Activated T-helper 1 cell treated with anti-CD3 and anti-CD28 coated beads, Interleukin-12 subunit alpha, Interleukin-12 subunit beta, Interleukin-2, Interleukin-4 antibody, amounts not matched to agents 30 ng/mL and 10 ng/mL and 1 ng/mL, durations not matched to agents 14 hours and 24 hours and 36 hours (primary cell): ENCODE measurements at places on chromosomes 2 and 18. TPM values are rescaled to one million over a fixed set of nuclear protein-coding genes. Genes with fewer than 3 reads are reported as not detected.

Gene INPP5D
- 60.9 and 61.2 TPM in 2 replicates for total RNA-seq

Gene LOXHD1
- total RNA-seq: not detected in 2 replicates

Gene EIF4E2
- 94.3 and 96.2 TPM in 2 replicates for total RNA-seq

Gene RNU2-63P
- total RNA-seq: 28.5 and 32.9 TPM in 2 replicates

DNA sequence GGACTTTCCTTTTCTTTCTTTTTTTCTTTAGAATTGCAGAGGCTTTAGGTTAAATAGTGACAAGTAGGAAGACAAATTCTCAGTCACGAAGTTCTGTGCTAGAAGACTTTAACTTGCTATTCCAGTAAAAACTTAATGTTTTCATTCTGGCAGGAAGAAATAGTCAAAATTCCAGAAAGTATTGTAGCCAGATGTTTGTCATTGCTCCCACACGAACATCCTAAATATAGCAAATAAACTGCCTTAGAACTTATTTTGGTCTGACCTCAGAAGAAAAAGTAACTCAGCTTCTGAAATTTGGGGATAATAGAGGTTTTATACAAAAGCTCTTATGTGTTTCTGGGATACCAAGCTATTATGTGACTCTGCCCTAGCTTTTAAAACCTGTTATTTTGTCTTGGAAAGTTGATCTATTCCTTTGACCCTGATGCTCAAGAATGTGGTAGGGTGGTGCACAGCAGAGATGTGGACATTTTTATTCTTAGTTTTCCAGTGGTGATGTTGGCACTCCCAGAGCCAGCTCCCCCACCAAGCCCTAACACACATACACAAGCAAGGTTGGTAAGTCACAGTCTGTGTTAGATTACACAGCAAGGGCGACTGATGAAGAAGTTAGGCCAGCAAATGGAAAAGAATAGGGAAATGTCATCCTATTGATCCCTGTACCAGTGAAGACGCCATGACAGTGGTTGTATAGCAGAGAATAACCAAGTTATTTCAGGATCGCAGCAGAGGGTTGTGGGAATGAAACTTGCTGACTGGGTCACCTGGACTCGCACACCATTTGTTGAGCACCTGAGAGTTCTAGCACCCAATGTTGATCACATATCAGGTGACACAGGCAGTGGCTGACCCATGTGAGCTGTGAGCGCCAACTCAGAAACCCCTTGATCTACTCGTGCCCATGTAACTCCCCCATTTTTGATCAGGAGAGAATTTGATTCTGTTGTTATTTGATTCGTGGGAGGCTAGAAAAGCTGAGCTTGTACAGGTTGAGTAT lies 23.7 kb downstream of the FARP2 start:
- no peaks in the 10 kb centered on the region for H3K27me3 ChIP-seq
- no peak for DNase-seq
- peaks cover 11% of the 10 kb centered on the region for H3K4me1 ChIP-seq
- H3K27ac ChIP-seq: no peak overlapping the region

- H3K4me1 ChIP-seq: no peaks in the 10 kb centered on the region
- no peak overlapping the region for H3K27ac ChIP-seq
- no peak for DNase-seq
- H3K27me3 ChIP-seq: no peaks in the 10 kb centered on the region
- no peaks in the 10 kb centered on the region for H3K36me3 ChIP-seq
- no peak overlapping the region for H3K4me3 ChIP-seq
These were observed 246.7 kb upstream of the EPHA4 start for GRCh38 chr2:221818616-221819320.

- peak overlapping the region; percentile 0 for H3K27ac ChIP-seq
- H3K4me3 ChIP-seq: no peak overlapping the region
- no peaks in the 10 kb centered on the region for H3K27me3 ChIP-seq
- DNase-seq: no peak
- H3K36me3 ChIP-seq: peaks cover 1% of the 10 kb centered on the region
These were observed 6.8 kb upstream of the GALM start for GRCh38 chr2:38659115-38659514.

- no peaks in the 10 kb centered on the region for H3K36me3 ChIP-seq
- H3K4me3 ChIP-seq: no peak overlapping the region
- no peaks in the 10 kb centered on the region for H3K4me1 ChIP-seq
- H3K27me3 ChIP-seq: no peaks in the 10 kb centered on the region
- DNase-seq: no peak
- H3K27ac ChIP-seq: no peak overlapping the region
These were observed 154.9 kb upstream of the KYNU start for GRCh38 chr2:142722569-142722968.

- H3K4me3 ChIP-seq: no peak overlapping the region
- no peaks in the 10 kb centered on the region for H3K36me3 ChIP-seq
- H3K4me1 ChIP-seq: peaks cover 16% of the 10 kb centered on the region
- H3K27ac ChIP-seq: no peak overlapping the region
- DNase-seq: no peak
These were observed 95.4 kb downstream of the RTN4 start for GRCh38 chr2:54954705-54955357.

DNA sequence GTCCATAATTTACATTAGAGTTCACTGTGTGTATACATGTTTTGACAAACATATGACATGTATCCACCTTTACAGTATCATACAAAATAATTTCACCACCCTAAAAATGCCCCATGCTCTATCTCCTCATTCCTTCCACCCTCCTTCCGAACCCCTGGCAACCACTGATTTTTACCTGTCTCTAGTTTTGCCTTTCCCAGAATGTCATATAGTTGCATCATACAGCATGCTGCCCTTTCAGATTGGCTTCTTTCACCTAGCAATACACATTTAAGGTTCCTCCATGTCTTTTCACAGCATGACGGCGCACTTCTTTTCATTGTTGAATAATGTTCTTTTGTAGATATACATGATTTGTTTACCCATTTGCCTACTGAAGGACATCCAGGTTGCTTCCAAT lies 10.4 kb downstream of the LRPPRC start:
- H3K27ac ChIP-seq: peak overlapping the region; percentile 3
- no peak for DNase-seq
- no peaks in the 10 kb centered on the region for H3K27me3 ChIP-seq
- peaks cover 37% of the 10 kb centered on the region for H3K36me3 ChIP-seq
- no peak overlapping the region for H3K4me3 ChIP-seq

DNA sequence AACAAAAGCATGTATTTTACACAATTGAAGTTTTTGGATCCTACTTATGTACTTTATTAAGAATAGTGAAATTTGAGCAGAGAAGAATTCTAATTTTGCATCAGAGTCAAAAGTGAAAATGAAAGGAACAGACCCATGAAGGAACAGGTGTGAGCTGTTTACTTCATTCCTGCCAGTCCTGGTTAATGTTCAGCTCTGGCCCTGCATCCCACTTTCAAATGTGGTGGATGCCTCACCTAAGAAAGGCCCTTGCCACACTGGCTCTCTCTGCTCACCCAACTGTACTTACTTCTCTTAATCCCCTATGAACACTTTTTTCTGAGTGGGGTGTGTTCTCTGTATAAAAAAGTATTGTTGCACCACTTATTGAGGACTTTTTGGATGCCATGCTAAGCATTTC lies 22.2 kb downstream of the FAM110C start:
- H3K4me1 ChIP-seq: peaks cover 50% of the 10 kb centered on the region
- peaks cover 3% of the 10 kb centered on the region for H3K36me3 ChIP-seq
- H3K27ac ChIP-seq: peak overlapping the region; percentile 62
- DNase-seq: no peak
